ENCODE measurements at places on chromosomes 5 and 9. TPM values are rescaled to one million over a fixed set of nuclear protein-coding genes. Genes with fewer than 3 reads are reported as not detected.

Gene SYNPO
- total RNA-seq = 61.0 TPM

DNA sequence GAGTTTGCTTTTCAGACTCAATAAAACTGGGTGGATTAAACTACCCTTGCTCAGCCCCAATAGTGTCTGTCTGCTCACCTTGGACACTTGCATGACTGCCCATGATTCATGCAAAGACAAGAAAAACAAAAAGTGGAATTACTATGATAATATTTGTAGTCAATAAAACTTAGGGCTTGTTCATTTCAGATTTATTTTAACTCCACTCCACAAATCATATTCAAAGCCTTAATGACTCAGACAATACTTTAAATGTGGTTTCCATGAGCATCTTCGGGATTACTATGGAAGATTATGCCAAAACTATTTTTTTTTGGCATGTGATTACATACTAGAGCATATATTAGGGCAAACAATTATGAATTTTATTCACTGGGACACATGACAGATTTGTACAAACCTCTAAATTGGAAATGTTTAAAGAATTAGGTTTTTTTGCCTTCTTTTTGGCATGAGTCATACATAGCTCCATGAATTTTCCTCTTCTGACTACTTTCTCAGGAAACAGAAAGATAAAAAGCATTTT, 468.9 kb downstream of the ACTL7B start:
- DNase-seq = no peak

Gene CXCL14
- 2.4 TPM for total RNA-seq

DNA sequence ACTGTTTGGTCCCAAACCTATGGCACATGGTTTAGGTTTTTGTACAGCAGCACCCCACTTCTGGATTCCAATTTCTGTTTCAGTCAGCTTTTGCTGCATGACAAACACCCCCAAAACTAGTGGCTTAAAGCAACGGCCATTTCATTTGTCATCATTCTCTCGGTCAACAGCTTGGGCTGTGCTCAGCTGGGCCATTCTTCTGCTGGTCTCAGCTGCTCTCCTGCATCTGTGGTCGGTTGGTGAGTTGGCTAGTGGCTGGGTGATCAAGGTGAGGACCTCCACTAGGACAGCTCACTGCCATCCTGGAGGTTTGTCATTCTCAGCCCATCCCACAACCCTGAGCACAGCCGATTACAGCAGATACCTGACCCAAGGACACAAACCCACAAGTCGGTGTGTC, 24.8 kb upstream of the PPP1R26 start:
- DNase-seq = no peak

- DNase-seq = no peak
These were observed 272.4 kb downstream of the ARRDC3 start for GRCh38 chr5:91110686-91111085.

Data from prostate gland (tissue), 2 donors.